ENCODE measurements at places on chromosomes 2 and 18. TPM values are rescaled to one million over a fixed set of nuclear protein-coding genes. Genes with fewer than 3 reads are reported as not detected.

The TLX2 gene
- not detected for polyA plus RNA-seq

DNA sequence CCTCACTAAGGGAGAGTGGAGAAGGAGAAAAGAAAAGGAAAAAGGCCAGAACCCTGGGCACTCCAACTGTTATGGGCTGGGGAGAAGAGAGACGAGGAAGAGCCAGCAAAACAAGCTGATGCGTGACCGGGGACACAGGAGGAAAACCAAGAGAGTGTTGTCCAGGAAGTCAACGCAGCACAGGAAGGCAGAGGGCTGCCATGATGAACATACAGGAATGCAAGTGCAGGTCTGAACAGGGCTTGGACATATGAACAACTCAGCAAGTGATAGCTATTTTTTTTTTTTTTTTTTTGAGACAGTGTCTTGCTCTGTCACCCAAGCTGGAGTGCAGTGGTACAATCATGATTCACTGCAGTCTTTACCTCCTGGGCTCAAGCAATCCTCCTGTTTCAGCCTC is 28.4 kb downstream of the SIX3 start:
- no peak for DNase-seq

DNA sequence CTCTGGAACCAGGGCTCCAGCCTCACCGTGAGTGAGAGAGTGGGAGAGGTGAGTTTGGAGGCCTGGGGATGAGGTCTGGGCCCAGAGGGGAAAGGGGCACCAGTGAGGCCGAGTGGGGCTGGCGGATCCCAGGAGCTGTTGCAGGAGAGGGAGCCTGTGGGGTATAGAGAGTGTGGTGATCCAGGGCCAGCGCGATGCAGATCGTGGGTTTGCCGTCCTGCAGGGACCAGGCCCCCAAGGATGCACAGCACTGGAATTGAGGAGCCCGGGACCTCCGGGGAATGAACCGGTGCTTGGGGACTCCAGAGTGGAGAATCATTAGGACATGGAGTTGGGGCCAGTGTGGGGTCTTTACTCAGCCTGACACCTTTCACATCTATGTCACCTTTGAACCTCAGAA is 25.7 kb upstream of the RAB6D start:
- no peak for DNase-seq

DNA sequence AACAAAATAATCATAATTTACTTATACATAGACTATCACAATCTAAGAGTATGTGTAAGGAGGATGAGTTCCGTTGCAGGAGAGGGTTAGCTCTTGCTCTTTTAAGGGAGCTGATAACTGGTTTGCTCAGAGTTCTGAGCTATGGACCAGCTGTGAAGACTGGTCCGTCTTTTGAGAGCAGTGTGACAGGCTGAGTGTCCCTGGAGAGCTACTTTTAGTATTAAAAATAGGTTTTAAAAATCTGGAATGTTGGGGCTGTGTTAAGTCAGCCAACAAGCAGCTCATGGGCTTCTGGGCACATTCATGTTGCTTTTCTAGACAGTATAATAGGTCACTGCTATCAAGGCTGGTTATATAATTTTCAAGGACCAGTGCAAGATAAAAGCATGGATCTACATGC is 41.5 kb upstream of the TMEM131 start:
- no peak for DNase-seq

- DNase-seq = no peak
These were observed 10.6 kb downstream of the ADD2 start for GRCh38 chr2:70757360-70757759.

- no peak for DNase-seq
These were observed 664.4 kb upstream of the SLC39A10 start for GRCh38 chr2:194992648-194993047.

The DES gene
- polyA plus RNA-seq = 7.0 TPM

- DNase-seq = no peak
These were observed 10.4 kb downstream of the ARHGAP25 start for GRCh38 chr2:68745006-68745405.

DNA sequence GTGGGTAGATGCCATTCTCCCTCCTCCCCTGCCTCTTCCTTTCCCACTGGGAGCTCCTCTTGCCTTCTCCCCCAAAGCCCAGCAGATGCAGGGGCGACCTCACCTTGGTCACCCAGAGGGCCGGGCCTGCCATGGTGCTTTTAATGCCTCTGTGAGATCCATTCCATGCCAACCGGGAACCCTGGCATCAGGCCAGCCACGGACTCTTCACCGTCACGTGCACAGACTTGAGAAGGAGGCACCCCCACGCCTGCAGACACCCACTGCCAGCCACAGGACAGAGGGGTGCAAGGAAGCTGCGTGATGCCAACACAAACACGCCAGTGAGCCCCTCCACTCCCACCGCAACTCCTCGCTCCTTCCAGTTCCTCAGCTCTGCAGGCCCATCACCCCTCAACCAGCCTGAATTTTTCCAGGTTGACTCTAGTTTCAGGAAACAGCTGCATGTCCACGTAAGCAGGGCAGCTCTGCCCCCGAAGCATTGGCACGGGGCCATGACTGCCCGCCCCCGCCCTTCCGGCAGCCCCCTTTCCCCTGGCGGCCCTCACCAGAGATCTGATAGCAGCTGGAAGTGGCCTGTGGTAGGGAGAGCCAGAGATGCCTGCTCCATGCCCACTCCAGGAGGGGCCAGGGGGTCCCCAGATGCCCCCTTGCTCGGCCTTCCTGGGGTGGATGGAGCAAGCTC is 50.8 kb downstream of the DNMT3A start:
- no peak for DNase-seq

The ARHGAP15 gene
- 3.2 TPM for polyA plus RNA-seq

- no peak for DNase-seq
These were observed 300.9 kb downstream of the CYP26B1 start for GRCh38 chr2:71846669-71847291.

DNA sequence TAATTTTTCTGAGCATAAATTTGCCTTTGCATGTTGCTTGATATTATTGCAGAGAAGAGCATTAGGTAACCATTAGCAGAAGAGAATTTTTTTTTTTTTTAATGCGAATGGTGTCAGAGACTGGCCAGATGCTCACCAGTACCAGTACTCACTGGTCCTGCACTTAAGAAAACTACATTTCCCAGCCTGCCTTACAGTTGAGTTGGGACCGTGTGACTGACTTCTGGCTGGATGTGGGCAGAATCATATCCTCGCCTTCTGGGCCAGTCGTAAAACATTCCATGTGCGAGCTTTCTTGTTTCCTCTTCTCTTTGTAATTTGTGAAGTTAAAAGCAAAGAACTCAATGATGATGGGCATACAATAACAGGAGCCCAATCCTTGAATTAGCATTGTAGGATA is 132.4 kb downstream of the LRRC30 start:
- no peak for DNase-seq

The IKZF2 gene
- polyA plus RNA-seq = 9.6 TPM

DNA sequence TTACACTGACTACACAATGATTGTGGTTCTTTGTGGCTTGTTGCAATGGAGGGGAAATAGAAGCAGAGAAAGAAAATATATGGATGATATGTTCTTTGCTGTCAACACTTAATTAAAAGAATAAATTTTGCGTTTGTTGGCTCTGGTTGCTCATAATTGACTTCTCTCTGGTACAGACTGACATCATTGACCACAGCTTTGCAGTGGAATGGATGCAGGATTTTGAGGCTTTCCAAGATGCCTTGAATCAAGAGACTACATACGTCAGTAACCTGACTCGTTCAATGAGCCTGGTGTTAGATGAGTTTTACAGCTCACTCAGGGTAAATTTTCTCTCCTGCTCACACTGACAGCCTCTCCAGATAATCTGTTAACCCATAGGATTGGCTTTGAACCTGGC is 9.9 kb downstream of the GPN1 start:
- DNase-seq = no peak

- DNase-seq = no peak
These were observed 221.2 kb downstream of the PIEZO2 start for GRCh38 chr18:10928011-10928771.

The DNAH7 gene
- 6.5 TPM for polyA plus RNA-seq

DNA sequence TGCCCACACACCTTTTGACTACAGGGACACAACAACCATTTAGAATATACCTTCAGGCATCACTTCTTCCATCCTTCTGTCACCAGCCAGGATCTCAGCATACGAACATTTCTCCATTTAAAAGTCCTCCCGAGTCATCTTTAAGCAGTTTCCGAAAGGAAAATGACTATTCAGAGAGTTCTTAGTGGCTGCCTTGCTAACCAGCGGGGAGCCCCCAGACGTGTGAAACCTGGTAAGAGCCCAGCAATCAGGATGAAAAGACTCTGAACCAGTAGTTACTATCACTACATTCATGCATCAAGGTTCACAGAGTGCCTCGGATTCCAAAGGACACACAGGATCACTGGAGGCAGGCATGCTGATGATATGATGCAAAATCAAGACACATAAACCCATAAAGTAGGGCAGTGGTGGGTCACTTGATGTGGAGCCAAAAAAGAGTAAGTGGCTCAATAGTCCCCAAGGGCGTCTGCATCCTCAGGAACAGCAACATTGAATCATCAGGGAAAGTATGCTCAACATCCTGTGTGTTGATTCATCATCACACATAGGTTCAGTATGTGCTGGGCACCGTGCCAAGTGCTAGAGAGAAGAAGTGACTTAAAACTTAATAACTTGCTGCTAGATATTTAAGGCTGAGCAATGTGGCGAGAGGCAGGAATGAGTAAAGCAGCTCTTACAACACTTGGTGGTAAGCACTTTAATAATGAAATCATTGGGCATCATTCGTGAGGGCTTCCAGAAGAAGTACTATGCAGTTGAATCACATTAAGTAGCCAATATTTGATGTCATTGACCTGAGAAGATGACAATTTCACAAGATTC is 4.4 kb downstream of the CCL20 start:
- no peak for DNase-seq

DNA sequence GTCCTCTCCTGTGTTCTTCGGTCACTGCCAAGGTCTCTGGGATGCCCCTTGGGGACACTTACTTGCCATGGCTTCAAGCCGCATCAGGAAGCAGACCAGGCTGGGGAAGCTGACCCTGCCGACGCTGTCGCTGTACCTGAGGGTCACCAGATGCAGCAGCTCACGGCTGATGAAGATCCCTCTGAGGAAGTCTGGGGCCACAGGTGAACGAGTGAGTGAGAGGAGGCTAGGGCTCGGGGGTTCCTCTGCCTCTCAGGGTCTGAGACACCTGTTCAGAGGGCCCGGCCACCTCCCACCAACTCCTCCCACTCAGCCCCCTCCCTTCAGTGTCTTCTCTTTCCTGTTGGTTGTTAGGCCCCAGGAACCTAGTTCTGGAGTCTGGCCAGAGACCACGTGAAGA is 74.9 kb downstream of the CAPN13 start:
- no peak for DNase-seq

The FSHR gene
- polyA plus RNA-seq = not detected

DNA sequence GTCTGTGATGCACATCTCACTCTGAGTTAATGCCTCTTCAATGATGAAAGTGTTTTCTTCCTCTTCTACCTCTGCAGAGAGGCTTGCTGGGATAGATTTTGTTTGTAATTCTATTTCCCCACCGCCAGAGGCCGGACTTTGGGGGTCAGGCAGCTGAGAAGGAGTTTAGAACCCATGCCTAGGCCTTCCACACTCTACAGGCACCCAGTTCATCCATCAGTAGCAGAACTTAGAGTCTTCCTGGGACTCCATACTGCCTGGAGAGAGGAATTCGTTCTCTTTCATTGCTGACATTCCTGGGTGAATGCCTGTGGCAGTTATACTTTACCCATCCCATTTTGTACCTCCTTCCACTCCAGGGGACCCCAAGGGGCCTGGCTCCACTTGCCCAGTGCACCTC is 9.1 kb downstream of the TPRKB start:
- DNase-seq = no peak

DNA sequence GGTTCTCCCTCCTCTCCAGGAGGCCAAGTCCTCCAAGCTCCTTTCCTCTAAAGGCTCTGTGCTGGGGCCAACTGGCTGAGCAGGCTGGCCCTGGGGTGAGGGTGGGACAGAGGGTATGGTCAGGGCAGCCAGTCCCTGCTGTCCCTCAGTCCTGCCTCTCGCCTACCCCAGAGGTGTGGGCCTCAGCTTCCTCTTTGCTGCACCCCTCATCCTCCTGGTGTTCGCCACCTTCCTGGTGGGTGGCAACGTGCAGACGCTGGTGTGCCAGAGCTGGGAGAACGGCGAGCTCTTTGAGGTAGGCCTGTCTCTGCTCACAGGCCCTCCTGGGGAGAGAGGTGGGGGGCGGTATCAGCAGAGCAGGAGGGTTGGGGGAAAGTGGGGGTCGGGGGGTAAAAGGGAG is 6.8 kb downstream of the PROM2 start:
- DNase-seq = no peak

DNA sequence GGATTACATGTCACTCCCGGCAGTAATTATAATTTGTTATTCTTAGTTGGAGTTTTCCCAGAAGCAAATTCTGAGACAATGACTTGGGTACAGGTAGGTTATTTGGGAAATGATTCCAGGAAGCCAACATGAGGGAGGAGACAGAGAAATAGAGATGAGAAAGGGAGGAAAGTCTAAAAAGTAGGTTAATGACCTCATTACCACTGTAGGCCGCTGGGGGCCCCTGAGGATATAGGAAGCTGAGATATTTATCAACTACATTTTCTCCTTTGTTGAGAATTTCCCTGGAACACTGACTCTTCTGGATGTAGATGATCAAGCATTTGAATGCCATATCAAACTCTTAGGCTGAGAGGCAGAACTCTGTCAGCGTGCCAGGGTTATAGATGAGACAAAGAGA is 284.3 kb downstream of the ICOS start:
- no peak for DNase-seq

The EIF5B gene
- 78.0 TPM for polyA plus RNA-seq

DNA sequence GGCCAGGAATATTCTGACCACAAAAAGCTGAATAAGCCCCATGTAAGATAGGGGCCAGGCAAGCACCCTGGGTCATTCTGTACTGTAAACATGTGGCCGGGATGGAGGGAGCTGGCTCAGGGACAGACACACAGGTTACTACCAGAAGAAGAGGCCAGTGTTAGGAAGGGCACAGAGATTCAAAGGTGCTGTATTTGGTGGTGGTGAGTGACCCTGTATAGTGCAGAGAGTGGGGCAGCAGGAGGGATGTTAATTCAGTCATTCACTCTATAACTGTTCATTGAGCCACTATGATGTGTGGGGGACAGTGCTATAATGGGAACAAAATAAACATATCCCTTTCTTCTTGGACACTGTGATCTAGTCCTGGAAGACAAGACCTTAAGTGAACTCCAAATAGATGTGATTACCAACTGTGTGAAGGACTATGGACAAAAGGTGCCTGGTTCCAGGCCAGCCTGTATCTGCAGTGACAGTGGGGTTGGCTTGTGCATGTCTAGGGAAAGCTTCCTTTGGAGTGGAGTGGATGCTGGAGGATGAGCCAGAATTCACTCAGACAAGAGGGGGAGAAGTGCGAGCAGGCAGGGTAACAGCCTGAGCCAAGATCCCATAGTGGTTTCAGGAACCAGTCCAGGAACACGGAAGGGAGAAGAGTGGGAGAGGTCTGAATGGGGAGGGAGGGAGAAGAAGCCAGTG is 8.3 kb downstream of the MOCOS start:
- DNase-seq = no peak

GRCh38 chr2:4908461-4908860 is 783.7 kb upstream of the SOX11 start:
- no peak for DNase-seq
